ENCODE measurements at places on chromosomes 7 and 10.

DNA sequence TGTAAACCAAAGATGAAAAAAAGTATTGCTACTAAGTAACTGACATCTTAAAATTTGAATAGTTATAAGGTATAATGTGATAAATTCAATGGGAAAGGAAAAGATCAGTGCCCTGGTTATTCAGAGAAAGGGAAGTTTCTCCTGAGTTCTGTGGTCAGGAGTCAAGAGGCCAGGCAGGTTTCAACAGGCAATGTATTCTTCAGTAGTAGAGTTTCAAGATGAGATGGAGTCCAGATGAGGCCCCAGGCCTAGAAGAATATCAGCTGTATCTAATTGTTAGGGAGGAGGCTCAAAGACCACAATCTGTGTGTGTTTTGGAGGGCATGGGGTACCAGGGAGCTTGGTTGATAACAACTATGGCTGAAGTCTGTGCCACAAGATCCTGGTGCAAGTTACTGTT is 101.4 kb upstream of the DLX6 start:
- no peak for DNase-seq

GRCh38 chr7:6482307-6482706 is 34.6 kb upstream of the DAGLB start:
- no peak for DNase-seq

DNA sequence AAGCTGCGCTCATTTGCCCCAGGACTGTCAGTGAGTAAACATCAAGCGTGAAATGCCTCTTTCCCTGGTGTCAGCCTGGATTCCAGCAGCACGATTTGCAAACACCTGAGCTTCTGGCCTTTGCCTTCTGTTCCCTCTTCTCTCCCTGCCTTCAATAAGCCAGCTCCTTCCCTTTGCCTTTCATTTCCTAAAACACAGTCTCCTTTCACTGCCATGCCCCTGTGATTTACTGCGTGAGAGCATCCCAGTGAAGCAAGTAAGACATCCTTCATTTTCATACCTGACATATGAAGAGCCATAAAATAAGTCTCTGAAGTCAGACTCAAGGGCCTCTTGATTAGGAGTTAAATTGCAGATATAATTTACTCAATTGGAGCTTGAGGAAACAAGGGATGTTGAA is 681.8 kb downstream of the TYW1 start:
- DNase-seq: no peak

DNA sequence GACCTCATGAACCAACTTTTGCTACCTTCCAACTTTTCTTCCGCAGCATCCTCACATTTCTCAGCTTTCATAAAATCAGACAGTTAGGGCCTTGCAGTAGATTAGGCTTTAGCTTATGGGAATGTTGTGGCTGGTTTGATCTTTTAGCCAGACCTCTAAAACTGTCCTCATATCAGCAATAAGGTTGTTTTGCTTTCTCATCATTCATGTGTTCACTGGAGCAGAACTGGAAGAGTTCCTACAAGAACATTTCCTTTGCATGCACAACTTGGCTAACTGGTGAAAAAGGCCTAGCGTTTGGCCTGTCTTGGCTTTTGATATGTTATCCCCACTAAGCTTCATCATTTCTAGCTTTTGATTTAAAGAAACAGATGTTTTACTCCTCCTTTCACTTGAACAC is 130.0 kb upstream of the LRRTM3 start:
- no peak for DNase-seq

- DNase-seq: no peak
These were observed 112.3 kb downstream of the VIPR2 start for GRCh38 chr7:159032322-159032721.

GRCh38 chr10:8665322-8665721 is 610.8 kb downstream of the GATA3 start:
- no peak for DNase-seq

GRCh38 chr10:131925716-131926115 is 24.9 kb downstream of the PPP2R2D start:
- DNase-seq: no peak

Data from activated CD4-positive, alpha-beta T cell treated with anti-CD3 and anti-CD28 coated beads, Interleukin-2, Interleukin-4, amounts not matched to agents 100 ng/mL and 50 ng/mL, durations not matched to agents 16 hours and 8 hours (primary cell).